Esophagus muscularis mucosa (tissue), 4 donors: ENCODE measurements at places on chromosomes 11 and 22. TPM values are rescaled to one million over a fixed set of nuclear protein-coding genes. Genes with fewer than 3 reads are reported as not detected.
A peak's percentile ranks its signal among the peaks of the same experiment; 100 is the strongest.

Gene MS4A6A
- 47.4 TPM for total RNA-seq

- no peak for DNase-seq
- H3K27me3 ChIP-seq: no peaks in the 10 kb centered on the region
- H3K36me3 ChIP-seq: peaks cover 9% of the 10 kb centered on the region
- H3K4me3 ChIP-seq: no peak overlapping the region
- H3K4me1 ChIP-seq: no peaks in the 10 kb centered on the region
- H3K27ac ChIP-seq: no peak overlapping the region
Measured at GRCh38 chr11:78015878-78016277, 7.2 kb downstream of the KCTD14 start.

- no peak overlapping the region for H3K4me3 ChIP-seq
- no peak for DNase-seq
- H3K4me1 ChIP-seq: peaks cover 46% of the 10 kb centered on the region
Measured at GRCh38 chr11:60944490-60945294, 7.3 kb downstream of the SLC15A3 start.

- H3K27me3 ChIP-seq: no peaks in the 10 kb centered on the region
- peak; percentile 78 for DNase-seq
- H3K4me3 ChIP-seq: no peak overlapping the region
- H3K4me1 ChIP-seq: no peaks in the 10 kb centered on the region
- H3K27ac ChIP-seq: no peak overlapping the region
Measured at GRCh38 chr11:134951305-134951700, 539.3 kb upstream of the B3GAT1 start.

GRCh38 chr11:100910808-100911207 is 218.8 kb downstream of the PGR start:
- no peak overlapping the region for H3K4me3 ChIP-seq
- no peak overlapping the region for H3K27ac ChIP-seq
- no peak for DNase-seq
